Retina (tissue), 1 donor: ENCODE measurements at places on chromosomes 7 and 10.

DNA sequence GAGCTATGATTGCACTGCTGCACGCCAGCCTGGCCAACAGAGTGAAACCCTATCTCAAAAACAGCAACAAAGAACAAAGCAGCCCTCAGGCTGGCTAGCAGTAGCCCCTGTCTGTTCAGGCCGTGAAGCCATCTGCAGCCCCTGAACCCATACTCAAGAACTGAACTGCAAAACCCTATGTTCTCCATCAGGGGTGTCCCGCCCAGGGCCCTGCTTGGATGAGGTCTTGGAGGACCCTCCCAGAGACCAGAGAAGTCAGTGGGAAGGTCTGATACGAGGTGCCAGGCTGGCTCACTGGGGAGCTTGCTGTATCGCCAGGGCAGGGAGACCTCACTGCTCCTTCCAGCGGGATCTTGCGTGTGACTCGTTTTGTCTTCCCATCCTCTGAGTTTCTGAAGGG lies 39.3 kb downstream of the RBM17 start:
- DNase-seq: no peak

DNA sequence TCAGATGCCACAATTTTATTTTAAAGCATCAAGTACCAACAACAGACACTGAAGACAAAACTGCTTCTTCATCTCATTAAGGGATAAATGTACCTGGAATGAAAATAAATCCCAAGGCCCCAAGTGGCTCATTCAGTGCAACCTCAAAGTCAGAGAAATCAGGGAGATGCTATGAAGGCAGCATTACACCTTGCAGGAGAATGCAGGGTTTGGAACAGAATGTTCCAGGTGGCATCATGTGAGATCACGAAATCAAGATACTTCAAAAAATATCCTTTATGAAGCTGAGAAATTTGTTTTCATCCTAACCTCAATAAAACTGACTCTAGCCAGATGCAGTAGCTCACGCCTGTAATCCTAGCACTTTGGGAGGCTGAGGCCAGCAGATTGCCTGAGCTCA lies 477.1 kb downstream of the PLXNA4 start:
- DNase-seq: no peak

DNA sequence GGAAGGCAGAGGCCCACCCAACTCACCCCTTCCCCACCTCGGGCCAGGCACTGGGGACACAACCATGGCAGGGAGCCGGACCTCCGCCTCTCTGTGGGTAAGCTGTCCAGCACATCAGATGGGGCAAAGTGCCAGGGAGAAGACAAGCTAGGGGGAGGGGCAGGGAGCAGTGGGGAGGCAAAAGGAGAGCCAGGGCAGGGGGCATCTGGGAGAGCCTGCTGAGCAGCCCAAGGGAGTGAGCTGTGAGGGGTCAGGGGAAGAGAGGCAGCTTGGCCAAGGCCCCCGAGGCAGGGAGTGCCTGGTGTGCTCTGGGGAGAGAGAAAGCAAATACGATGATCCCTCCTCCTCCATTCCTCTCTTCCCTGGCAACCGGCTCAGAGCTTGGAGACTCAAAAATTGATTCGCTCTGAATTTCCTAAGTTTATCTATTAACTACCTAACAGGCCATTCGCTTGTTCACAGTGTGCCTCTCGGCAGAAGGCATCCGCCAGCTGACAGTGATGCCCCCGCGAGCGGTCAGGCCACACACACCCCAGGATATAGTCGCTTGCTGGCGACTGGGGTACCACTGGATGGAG lies 4.5 kb downstream of the CAMK2B start:
- no peak for DNase-seq

- DNase-seq: no peak
These were observed 765 bp downstream of the CCAR1 start for GRCh38 chr10:68721673-68722335.

DNA sequence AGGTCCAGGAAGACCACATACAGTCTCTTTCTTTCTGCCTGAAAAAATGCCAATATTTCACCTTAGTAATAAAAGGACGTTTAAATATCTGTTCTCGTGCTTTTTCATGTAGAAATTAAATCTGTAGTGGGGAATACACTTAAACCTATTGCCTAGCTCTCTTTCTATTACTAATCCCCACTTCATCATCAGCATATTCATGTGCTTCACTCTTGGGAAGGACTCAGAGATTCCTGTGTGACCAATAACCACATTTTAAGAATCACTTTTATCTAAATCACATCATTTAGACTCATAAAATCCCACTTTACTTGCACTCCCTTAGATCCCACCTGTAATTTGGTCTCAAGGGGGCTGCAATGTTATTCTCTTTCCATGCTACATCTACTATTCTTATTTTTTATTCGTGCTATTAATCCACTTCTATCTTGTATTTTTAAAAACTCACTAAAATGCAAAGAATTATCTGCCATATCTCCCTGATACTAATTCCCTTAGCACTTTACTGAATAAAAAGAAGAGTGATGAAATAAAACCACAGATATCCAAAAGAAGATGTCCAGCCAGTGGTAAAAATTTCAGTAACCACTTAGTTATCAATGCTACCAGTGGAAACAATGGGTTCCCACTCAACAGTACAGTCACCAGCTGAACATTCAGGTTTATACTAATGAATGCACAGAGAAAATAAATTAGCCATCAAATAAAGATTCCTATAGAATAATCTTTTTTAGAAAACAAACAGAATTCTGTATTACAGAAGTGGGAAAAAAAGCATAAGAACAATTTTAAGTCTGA lies 102.1 kb downstream of the PPP1R17 start:
- no peak for DNase-seq

- no peak for DNase-seq
These were observed 208.6 kb upstream of the CCDC6 start for GRCh38 chr10:60114765-60115586.

DNA sequence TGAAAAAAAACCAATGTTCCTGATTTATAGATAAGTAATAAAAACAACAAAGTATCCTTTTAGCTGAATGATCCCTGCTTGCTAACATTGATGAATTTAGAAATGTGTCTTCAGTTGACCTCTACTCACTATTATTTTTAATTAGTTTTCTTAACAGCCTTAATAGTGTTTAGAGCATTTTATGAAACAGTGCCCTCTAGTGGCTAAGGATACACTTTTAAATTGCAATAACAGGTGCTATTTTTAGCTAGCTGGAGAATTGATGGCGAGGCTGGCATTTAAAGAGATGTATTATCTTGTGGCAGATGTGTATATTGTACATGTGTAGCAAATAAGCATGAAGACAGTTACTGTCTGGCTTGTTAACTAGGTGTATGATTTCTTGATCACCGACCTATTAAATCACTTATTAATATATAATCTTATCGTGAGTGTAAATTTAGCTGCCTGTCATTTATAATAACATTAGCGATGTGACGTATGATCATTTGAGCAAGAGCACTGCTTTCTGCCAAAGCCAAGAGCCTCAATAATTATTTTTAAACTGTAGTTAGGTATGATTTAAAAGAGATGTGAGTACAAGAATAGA lies 451.9 kb downstream of the DPP6 start:
- peak; percentile 31 for DNase-seq

DNA sequence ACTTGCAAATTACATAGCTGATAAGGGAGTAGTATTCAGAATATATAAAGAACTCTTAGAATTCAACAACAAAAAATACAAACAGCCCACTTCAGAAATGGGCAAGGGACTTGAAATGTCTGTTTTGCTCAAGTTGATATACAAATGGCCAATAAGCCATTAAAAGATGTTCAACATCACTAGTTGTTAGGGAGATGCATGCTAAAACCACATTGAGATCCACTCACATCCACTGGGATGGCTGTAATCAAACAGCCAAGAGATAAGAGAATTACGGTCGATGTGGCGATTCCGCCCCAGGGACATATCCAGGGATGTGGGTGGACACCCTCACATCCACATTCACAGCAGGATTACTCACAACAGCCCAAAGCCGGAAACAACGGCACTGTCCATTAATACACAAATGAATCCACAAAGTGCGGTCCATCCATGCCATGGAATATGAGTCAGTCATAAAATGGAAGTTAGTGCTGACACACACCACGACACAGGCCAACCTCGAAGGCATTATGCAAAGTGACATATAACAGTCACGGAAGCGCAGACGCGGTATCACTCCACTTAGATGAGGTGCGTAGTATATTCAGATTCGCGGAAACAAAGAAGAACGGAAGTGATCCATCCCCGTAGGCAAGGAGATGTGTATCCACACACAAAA lies 227.8 kb downstream of the DNAJB6 start:
- DNase-seq: no peak

DNA sequence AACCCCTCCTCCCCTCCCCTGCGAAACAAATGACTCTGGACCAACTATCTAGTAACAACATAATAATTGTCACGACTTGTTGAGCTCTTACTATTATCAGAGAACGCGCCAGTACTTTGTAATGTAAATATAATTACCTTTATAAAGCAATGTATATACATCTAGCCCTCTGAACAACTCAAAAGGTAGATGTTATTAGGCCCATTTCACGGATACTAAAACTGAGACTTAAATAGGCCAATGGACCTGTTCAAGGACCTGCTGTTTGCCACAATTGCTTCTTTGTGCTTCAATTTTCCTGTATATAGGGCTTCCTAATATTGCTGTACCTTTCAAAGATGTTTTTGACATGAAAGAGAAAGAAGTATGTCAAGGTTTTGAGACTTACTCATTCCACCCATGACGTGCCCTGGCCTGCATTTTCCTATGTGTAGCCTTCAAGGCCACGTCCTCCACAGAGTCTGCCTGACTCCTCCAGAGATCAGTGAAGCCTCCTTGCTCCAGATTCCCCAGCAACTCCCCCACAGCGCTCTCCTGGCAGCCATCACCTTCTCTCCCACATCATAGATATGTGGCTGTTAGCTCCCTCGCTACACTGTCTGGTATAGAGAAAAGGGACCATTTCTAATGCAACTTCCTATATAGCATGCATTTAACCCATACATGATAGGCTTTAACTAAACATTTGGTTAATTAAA lies 156.6 kb downstream of the SKIDA1 start:
- no peak for DNase-seq

GRCh38 chr10:697097-697875 lies 7.8 kb upstream of the DIP2C start:
- no peak for DNase-seq

GRCh38 chr10:18238870-18239485 lies 98.8 kb downstream of the CACNB2 start:
- no peak for DNase-seq

GRCh38 chr7:82091126-82091684 lies 321.4 kb upstream of the HGF start:
- DNase-seq: peak; percentile 52

- DNase-seq: no peak
These were observed 16.3 kb downstream of the CYP3A4 start for GRCh38 chr7:99767662-99768061.

DNA sequence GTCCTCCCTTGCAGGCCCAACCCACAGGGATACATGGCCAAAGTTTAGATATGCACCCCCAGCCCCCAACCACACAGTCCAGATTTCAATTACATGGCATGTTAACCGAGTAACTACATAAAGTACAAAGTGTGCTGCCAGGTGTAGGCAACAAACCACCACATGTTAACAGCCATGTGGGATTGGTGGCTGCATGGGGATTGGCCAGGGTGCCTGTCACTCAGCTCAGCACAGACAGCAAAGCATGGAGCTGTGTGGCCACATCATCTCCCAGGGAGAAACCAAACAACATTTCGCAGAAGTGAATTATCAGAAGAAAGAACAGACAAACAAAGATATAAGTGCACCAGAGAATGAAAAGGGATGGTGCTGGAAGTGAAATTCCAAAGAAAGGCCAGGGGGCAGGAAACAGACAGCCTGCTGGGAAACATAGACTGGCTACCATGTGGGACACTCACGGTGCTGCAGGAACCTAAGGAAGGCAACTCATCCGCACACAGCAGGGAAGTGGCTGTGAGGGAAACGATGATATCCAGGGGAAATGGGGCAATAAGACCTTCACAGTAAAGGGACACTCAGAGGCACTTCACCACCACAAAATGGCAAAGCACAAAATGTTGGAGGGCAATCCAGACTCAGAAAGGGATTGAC lies 171.2 kb downstream of the PTPRN2 start:
- DNase-seq: no peak

DNA sequence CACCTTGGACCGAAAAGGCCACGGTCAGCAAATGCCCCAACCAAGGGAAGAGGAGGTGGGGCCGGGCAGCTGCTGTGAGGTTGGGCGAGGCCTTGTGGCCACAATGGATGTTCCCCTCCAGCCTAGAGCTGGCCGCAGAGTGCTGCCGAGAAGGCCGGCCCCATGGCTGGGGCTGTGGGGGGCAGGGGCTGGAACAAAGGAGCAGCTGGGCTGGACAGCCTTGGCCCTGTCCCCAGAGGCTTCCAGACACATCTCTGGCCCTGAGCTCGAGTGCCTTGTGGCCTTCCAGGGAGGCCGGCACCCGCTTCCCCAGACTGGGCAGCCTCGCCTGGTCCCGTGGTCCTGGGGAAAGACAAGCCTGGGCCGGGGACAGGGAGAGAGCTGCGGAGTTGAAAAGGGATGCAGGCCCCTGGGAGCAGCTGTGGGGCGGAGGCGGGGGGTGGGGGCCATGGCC lies 88.0 kb downstream of the PDGFA start:
- no peak for DNase-seq

DNA sequence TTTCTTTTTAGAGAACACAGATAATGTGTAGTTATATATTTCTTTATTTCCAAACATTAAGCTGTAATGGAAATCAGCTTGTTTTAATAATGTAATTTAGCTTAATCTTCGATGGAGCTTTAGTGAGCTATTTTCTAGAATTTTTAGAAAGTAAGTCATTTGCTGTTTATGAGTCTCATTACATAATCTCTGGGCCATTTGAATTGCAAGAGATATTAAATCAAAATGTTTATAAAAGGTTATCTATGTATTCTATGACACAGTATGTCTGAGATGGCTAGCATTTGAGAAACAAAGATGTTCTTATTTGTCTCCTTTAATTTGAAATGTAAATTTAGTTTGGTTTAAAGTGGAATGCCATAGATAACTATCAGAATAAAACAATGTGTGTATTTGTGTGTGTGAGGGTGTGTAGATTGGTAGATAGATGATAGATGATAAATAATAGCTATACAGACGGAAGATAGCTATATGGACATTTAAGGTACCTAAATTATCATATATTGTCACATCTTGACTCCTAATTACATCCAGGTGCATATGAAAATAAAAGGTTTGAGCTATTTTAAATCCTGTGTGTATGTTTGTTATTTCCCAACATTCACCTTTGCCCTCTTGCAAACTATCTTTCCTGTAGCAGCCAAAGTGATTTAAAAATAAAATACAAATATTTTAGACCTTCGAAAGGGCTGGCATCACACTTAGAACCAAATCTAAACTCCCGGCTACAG lies 478.0 kb upstream of the KLF6 start:
- DNase-seq: no peak
